Activated naive CD8-positive, alpha-beta T cell treated with anti-CD3 and anti-CD28 coated beads for 36 hours (primary cell): ENCODE measurements at places on chromosomes 2 and 18. TPM values are rescaled to one million over a fixed set of nuclear protein-coding genes. Genes with fewer than 3 reads are reported as not detected.

DNA sequence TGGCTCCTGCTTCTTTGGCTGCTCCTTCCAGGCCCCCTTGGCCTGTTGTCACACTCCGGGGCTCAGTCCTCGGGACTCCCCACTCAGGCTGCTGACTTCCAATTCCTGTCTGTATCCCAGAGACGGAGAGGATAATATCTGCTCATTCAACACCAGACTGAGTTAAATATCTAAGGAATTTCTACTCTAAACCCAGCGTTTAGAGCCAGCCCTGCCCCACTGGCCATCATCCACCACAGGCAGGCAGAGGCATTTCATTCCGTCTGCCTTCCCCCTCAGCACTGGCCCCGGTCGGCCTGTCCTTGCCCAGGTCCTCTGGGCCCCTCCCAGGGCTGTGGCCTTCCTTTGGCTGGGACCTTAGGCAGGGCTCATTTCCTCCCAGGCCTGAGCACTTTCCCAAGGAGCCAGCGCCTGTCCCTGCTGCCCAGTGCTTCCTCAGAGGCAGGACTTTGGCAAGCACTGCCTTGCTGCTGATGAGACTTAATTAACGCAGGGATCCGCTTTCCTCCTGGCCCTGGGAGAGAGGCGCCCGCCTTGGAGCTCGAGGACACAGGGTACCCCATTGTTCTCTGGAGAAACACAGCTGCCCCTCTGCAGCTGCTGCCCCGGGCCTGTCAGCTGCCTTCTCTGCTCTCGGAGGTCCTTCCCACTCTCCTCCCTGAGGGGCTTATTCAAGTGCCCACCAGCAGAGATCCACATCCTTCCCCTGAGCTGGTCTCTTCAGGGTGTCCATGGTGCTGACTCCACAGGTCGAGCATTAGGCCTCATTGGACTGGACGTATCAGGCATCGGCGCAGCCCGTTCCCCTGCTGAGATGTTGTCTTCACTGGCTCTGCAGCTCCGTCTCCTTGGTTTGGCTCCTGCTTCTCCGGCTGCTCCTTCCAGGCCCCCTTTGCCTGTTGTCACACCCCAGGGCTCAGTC lies 42.8 kb downstream of the ATOH8 start:
- no peak for DNase-seq

- DNase-seq: no peak
These were observed 16.2 kb downstream of the TANC1 start for GRCh38 chr2:158984604-158985135.

GRCh38 chr18:63091671-63092364 lies 227.8 kb downstream of the BCL2 start:
- DNase-seq: no peak

DNA sequence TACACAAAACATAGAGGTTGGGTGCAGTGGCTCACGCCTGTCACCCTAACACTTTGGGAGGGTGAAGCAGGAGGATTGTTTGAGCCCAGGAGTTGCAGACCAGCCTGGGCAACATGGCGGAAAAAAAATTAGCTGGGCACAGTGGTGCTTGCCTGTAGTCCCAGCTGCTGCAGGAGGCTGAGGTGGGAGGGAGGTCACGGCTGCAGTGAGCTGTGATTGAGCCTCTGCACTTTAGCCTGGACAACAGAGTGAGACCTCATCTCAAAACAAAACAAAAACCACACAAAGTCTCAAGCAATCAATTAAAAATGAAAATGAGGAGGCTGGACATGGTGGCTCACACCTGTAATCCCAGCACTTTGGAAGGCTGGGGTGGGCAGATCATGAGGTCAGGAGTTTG lies 4.9 kb downstream of the NOP58 start:
- no peak for DNase-seq

DNA sequence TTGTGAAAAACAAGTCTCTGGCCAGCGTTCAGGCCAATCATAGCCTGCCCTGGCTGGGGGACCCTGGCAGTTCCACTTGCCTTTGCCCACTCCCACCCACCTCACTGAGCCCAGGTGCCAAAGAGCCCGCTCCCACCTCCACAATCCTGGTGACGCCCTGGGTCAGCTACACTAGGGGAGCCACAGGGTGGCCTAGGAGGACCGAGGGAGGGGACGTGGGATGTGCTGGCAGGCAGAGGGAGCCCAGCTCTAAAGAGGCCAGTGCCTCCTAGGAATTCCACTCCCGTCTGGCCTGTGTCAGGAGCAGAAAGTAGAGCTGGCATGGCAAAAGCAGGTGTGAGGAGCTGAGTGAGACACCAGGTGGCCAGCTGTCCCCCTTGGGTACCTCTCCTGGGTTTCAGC lies 49.3 kb downstream of the TNS1 start:
- no peak for DNase-seq

DNA sequence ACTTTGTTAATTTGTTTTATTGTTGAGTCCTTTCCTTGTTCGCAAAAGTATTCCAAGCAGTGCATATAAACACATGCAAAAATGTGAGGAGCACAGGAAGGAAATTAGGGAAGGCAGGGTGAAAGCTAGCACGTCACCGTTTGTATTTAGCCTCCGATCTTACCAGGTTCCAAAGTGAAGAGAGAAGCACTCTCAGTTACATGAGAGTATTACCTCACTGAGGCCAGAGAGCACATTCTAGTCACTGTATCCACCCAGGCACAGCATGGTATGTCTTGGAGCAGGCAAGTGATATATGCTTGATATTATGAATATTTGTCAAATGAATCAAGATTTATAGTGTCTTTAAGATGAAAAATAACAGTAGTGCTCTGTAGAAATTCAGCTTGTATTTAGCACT lies 6.5 kb upstream of the TMEM182 start:
- DNase-seq: no peak

DNA sequence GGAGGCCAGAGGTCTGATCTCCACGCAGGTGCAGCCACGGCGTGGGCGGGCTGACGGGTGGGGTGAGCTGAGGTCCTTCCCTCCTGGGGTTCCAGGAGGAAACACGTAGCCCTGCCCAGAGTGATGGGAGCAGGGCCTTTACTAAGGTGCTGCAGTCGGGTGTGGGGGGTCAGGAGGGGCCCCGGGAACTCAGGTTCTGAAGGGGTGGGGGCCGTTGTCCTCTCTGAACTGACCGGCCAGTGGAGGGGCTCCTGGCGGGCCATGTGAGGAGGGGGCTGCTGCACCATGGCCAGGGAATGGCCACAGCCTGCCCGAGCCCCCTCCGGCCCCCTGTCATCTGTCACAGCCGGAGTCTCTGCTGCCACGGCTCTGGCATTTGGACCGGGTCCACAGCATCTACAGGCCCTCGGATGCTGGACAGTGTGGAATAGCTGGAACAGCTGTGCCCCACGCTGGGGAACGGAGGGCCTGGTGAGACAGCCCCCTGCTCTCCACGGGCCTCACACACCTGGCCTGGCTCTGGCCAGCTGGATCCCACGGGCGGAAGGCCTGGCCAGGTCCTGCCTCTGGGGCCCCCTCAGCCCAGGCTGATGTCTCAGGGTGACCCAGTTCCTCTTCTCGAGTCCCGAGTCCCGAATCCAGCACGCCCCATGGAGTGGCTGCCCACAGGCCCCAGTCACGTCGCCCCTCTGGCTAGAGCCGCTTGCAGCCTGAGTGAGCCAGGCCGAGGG lies 145.6 kb upstream of the GPC1 start:
- DNase-seq: no peak

- no peak for DNase-seq
These were observed 16.0 kb upstream of the ASXL2 start for GRCh38 chr2:25894135-25894830.

- no peak for DNase-seq
These were observed 294.1 kb downstream of the BCL2 start for GRCh38 chr18:63025251-63026090.

DNA sequence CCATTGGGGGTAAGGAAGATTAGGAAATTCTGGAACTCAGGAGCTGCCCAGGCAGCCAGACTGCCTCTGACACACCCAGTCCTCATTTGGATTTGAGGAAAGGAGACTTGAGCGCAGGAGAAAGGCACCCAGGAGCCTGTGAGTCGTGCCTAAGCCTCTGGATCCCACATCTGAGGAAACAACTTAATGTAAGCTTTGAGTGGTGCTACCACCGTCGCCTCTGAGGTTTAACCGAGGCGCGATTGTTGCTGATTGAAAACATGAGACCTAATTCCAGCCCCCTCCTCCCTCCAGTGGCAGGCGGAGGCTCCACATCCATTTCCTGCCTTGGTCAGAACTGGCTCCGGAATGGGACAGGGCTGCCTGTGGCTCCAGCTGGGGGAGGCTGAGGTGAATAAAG lies 176.7 kb upstream of the PKDCC start:
- DNase-seq: no peak

- no peak for DNase-seq
These were observed 151.9 kb upstream of the PELI1 start for GRCh38 chr2:64296140-64296480.

GRCh38 chr2:225328192-225328591 lies 71.3 kb upstream of the NYAP2 start:
- DNase-seq: no peak

GRCh38 chr18:39911716-39912115 lies 2043.3 kb upstream of the PIK3C3 start:
- no peak for DNase-seq

GRCh38 chr18:72908181-72908580 lies 40.4 kb upstream of the NETO1 start:
- no peak for DNase-seq

GRCh38 chr2:240308111-240308651 lies 127.3 kb upstream of the GPC1 start:
- no peak for DNase-seq

- no peak for DNase-seq
These were observed 94.3 kb downstream of the RNF144A start for GRCh38 chr2:7011356-7012083.

DNA sequence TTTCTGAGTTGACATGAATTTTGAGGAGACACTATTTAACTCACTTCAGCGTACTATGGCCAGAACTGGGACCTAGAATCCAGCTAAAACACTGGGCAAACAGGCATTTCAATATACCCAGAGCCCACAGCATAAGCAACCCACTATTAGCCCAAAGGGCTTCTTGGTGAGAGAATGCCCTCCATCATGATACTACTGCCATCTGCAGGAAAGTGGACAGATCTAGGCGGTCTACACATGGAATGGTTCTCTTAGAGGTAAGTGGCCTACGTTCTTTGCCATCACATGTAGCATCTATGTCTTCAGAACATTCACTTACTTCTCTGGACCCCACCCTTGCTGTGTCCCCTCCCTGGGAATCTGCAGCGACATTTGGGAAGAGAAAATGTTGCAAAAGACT lies 181.3 kb upstream of the LINC00305 start:
- no peak for DNase-seq

GRCh38 chr2:60460577-60461420 lies 92.7 kb downstream of the BCL11A start:
- no peak for DNase-seq

- DNase-seq: no peak
These were observed 135.6 kb downstream of the SMAD2 start for GRCh38 chr18:47794725-47795433.

GRCh38 chr2:219042750-219043149 lies 1.4 kb upstream of the CFAP65 start:
- no peak for DNase-seq

- no peak for DNase-seq
These were observed 87.4 kb downstream of the STK39 start for GRCh38 chr2:168159754-168160585.

- DNase-seq: no peak
These were observed 91.5 kb downstream of the EIPR1 start for GRCh38 chr2:3285901-3286645.

DNA sequence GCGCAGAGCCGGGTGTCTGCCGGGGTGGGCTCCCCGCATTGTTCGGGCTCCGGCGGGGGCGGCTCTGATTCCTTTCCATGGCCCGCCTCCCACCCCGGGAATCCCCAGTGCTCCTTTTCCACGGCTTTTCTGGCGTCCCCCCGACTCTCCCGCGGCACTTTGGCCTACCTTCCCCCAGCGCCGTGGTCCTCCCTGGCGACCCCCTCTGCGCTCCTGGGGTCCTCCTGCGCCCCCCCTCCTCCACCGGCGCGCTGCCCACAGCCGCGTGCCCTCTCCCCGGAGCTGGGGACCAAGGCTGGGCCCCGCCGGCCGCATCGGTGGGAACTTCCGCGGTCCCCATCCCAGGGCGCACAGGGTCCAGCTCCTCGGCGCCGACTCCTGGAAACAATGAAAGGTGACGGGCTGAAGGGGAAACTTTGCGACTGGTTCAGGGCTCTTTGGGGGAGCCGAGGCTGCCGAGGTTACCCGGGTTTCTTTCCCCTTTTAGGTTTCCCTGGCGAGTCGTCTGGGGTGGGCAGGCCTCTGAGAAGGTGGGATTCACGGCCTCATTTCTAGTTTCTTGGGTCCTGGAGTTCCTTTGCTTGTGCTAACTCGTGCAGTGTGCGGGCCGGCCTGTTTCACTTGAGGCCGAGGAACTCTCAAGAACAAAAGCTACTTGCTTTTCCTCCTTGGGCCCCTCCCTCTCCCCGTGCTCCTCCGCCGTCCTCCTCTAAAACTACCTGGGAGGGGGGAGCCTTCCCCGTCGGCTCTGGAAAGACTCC lies 2.2 kb downstream of the TGIF1 start:
- peak; percentile 57 for DNase-seq

DNA sequence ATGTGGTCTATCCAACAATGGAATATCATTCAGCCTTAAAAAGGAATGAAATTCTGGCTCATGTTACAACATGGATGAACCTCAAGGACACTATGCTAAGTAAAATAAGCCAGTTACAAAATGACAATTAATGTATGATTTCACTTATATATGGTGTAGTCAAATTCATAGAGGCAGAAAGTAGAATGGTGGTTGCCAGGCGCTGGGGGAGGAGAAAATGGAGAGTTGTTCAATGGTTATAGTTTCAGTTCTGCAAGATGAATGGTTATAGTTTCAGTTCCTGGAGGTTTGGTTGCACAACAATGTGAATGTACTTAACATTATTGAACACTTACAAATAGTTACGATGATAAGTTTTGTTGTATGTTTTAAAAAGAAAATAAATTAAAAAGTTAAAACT lies 79.2 kb upstream of the IL1R2 start:
- peak; percentile 13 for DNase-seq

DNA sequence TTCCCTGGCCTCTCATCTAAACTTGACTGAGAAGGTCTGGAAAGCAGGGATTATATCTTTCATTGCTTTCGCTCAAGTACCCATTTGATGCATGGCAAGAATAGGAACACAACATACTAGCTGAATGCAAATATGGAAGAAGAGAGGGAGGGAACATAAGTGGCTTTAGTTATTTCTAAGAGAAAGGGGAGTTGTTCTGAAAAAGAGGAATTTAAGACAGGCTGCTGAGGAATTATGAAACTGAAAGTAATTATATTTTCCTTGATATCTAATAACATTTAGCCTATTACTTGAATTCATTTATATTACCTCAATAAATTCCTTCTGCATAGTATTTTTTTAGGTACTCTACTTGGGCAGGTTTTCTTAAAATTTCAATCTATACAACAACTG lies 105.8 kb upstream of the TTN start:
- no peak for DNase-seq

The GKN1 gene
- not detected for total RNA-seq

The SIX3 gene
- not detected for total RNA-seq

The FN1 gene
- 0.30 TPM for total RNA-seq

The UGT1A4 gene
- not detected for total RNA-seq

The ALPG gene
- not detected for total RNA-seq

The SAG gene
- not detected for total RNA-seq

The C2orf80 gene
- total RNA-seq: not detected

The KCNK3 gene
- not detected for total RNA-seq

The CD207 gene
- not detected for total RNA-seq

The BOLL gene
- not detected for total RNA-seq
